Small intestine (tissue), 16 donors: ENCODE measurements at places on chromosomes 6 and 20.

DNA sequence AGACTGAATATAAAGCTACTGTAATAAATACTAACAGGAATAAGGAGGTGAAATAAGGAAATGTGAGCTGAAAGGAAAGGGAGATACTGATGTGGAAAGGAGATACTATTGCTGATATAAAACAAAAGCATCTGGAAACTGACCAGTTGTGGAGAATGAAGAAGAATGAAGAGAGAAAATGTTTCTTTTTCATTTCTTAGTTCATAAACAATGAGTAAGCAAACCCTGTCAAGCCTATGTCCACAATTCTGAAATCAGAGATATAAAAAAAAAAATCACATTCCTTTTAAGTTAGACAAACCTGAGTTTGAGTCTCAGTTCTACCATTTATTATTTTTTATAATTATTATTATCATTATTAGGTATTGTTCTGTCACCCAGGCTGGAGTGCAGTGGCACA lies 121.6 kb upstream of the GJE1 start:
- no peak overlapping the region for H3K27ac ChIP-seq
- H3K4me3 ChIP-seq = no peak overlapping the region
- no peaks in the 10 kb centered on the region for H3K36me3 ChIP-seq
- DNase-seq = no peak

DNA sequence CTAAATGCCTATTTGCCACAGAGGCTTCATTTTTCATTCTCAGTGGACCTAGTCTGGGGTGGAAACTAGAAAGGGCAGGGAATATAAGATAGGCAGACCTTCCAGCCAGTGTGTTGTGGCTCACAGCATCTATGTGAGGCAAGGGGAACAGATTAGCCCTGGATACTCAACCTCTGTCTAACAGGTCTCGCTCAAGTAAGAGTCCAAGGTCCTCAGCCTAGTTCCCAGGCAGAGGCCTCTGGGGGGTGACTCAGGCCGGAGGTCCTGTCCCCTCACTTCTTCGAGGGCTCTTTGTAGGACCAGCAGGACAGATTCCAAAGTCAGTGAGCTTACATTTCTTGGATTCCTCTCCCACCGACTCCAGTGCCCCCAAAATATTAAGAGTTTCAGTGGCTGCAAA lies 106.6 kb downstream of the ZMYND8 start:
- DNase-seq = peak; percentile 63
- H3K4me3 ChIP-seq = no peak overlapping the region
- no peaks in the 10 kb centered on the region for H3K27me3 ChIP-seq
- H3K4me1 ChIP-seq = no peaks in the 10 kb centered on the region
- no peak overlapping the region for H3K27ac ChIP-seq
- peaks cover 30% of the 10 kb centered on the region for H3K36me3 ChIP-seq

- H3K36me3 ChIP-seq = no peaks in the 10 kb centered on the region
- no peak overlapping the region for H3K4me3 ChIP-seq
- no peak for DNase-seq
- no peaks in the 10 kb centered on the region for H3K27me3 ChIP-seq
- no peak overlapping the region for H3K27ac ChIP-seq
- H3K4me1 ChIP-seq = no peaks in the 10 kb centered on the region
Observed at GRCh38 chr20:14223806-14224205, 113.6 kb downstream of the FLRT3 start.

- H3K4me3 ChIP-seq = no peak overlapping the region
- no peaks in the 10 kb centered on the region for H3K36me3 ChIP-seq
- no peak overlapping the region for H3K27ac ChIP-seq
- DNase-seq = peak; percentile 11
- H3K4me1 ChIP-seq = peaks cover 4% of the 10 kb centered on the region
Observed at GRCh38 chr6:134787261-134787877, 162.5 kb downstream of the ALDH8A1 start.

DNA sequence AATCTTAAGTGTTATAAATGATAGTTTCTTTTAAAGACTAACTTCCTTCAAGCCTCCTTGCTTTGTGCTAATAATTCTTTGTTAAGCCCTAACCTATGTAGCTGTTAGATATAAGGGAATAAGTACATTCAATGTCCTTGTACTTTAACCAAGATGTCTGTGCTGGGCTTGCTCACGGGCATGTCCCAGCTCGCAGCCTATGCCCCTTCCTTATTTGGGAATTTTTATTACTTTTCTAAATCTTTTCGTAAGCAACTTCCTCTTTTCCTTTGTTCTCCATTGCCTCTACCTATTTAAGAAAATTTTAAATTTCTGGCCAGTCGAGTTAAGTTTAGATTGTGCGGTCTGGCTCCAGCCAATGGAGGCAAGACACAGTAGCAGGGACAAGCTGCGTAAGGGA lies 26.0 kb upstream of the CDK19 start:
- no peaks in the 10 kb centered on the region for H3K4me1 ChIP-seq
- H3K27me3 ChIP-seq = no peaks in the 10 kb centered on the region
- DNase-seq = no peak
- H3K36me3 ChIP-seq = no peaks in the 10 kb centered on the region
- H3K27ac ChIP-seq = no peak overlapping the region

- no peaks in the 10 kb centered on the region for H3K27me3 ChIP-seq
- peak overlapping the region; percentile 15 for H3K27ac ChIP-seq
- H3K4me1 ChIP-seq = no peaks in the 10 kb centered on the region
- H3K4me3 ChIP-seq = no peak overlapping the region
Observed at GRCh38 chr20:44423480-44423879, 52.2 kb upstream of the TTPAL start.

DNA sequence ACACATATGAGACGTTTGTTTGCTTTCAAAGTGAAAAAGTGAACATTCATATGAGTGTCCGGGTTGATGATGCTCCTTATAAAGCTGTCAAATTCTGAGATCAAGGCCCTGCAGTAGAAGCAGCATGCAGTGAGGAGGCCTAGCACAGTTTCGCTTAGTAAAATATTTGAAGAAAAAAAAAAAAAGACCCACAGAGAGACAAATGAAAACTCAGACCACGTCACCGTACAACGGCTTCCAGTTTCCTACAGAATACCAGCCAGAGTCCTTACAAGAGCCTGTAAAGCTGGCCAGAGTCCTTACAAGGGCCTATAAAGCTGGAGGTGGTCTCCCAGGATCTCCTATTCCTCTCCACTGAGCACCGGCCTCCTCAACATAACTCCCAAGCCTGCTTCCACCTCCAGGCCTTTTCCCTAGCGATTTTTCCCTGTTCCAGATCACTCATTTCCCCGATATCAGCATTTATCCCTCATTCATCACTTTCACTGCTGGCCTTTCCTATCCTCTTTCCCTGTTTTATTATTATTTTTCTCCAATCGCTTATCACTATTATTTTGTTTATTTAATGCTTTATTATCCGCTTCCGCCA lies 1.5 kb upstream of the HMGN4 start:
- DNase-seq = peak; percentile 60
- H3K27me3 ChIP-seq = no peaks in the 10 kb centered on the region
- peak overlapping the region; percentile 91 for H3K4me3 ChIP-seq

DNA sequence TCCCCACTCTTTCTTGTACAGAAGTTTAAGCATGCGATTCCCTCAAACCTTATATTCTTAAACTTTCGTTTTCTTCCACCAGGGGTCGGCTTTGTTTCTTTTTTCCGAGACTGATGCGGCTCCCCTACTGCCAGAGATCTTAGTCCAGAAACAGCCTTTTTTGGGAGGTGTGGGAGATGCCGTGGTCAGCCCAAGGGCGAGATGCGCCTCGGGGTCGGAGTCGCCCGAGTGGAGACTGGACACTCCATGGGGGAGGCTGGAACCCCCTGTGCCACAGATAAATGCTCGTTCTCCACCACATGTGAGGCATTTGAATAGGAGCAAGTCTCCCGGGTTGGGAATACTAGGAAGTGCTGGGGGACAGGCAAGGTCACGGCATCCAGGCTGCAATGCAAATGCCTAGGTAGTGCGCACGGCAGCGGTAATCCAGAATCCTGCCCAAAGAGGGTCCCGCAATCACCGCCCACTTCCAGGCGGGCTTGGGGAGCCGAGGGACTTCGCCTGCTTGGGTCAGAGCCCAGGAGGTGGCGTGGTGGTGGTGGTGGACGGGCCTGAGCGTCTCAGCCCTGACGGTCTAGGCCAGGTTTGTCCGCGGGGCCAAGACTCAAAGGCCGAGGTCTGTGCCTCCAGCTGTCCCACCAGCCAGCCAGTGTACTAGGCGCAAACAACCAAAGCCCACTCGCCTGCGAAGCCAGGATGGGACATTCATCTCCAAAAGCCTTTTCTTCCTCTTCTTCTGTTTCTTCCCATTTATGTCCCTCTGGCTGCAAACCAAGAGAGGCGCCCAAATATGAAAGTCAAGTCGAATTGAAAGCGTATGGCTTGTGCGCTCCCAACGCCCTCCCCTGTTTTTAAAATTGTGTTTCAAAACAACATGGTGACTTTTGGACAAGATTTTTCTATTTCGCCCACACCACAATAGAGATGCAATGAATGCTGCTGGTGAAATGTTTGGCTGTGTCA lies 39.3 kb upstream of the OSTM1 start:
- H3K4me3 ChIP-seq = no peak overlapping the region
- H3K36me3 ChIP-seq = no peaks in the 10 kb centered on the region

DNA sequence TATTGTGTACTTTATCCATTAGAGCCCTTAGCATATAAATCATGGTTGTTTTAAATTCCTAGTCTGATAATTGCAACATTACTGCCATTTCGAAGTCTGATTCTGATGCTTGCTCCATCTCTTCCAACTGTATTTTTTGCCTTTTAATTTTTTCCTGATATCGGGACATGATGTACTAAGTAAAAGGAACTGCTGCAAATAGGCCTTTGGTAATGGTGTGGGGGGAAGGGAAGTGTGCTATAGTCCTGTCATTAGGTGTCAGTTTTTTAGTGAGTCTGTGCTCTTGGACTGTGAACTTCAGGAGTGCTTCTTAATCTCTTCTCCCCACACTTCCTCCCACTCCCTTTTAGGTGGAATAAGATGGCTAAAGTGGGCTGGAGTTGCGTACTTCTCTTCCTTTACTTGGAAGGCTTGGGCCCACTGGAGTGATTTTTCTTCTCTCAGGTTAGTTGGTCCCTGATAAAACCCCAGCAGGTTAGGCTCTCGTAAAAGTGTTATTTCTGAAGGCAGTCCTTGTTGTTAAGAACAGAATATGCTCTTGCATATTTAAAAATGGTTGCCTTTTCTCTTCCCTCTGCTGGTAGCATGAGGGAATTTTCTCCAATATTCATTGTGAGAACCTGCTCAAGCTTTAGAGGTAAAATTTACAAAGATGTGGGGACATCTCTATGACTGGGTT lies 18.1 kb downstream of the STXBP5 start:
- no peaks in the 10 kb centered on the region for H3K27me3 ChIP-seq
- H3K27ac ChIP-seq = peak overlapping the region; percentile 6
- peaks cover 3% of the 10 kb centered on the region for H3K36me3 ChIP-seq
- no peak overlapping the region for H3K4me3 ChIP-seq
- peaks cover 7% of the 10 kb centered on the region for H3K4me1 ChIP-seq

GRCh38 chr6:55937951-55938690 lies 62.7 kb upstream of the BMP5 start:
- H3K27ac ChIP-seq = no peak overlapping the region
- no peak for DNase-seq
- H3K36me3 ChIP-seq = no peaks in the 10 kb centered on the region
- no peaks in the 10 kb centered on the region for H3K27me3 ChIP-seq
- H3K4me1 ChIP-seq = no peaks in the 10 kb centered on the region
- no peak overlapping the region for H3K4me3 ChIP-seq

DNA sequence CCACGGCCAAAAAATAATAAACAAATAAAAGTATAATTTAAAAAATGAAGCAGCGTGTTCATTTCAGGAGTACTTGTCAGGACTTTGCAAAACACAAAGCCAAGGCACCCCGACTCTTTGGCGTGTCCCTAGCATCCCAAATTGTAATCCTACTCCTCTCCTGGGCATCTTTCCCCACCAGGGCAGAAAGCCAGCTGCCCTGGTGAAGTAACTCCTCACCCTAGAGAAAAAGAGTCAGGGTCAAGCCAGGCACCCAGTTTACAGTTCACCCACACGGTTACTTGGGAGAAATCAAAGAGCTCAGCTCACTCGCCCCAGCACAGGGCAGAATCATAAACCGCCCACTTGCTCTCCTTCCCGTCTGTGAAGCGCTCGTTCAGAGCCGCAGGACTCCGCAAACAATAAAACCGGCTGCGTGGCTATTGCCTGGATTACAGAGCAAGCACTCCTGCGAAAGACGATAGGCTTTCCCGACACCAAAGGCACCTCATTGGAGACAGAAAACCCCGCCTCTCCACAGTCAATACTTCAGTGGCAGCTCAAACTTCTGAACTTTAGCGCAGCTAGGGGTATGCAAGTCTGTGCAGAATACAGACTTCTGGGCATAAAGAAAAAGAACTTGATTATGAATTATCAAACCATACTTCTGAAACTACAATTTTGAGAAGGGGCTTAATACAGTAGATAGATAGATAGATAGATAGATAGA lies 73.0 kb upstream of the NHSL1 start:
- H3K4me1 ChIP-seq = no peaks in the 10 kb centered on the region
- H3K27me3 ChIP-seq = no peaks in the 10 kb centered on the region

GRCh38 chr6:49030251-49031020 lies 432.6 kb downstream of the MMUT start:
- no peak overlapping the region for H3K4me3 ChIP-seq
- no peaks in the 10 kb centered on the region for H3K4me1 ChIP-seq
- no peak overlapping the region for H3K27ac ChIP-seq
- no peaks in the 10 kb centered on the region for H3K36me3 ChIP-seq
- DNase-seq = no peak

GRCh38 chr6:25279748-25280343 lies 672 bp downstream of the CARMIL1 start:
- peak overlapping the region; percentile 94 for H3K4me3 ChIP-seq
- H3K4me1 ChIP-seq = no peaks in the 10 kb centered on the region
- no peaks in the 10 kb centered on the region for H3K27me3 ChIP-seq
- DNase-seq = peak; percentile 72
- no peaks in the 10 kb centered on the region for H3K36me3 ChIP-seq

DNA sequence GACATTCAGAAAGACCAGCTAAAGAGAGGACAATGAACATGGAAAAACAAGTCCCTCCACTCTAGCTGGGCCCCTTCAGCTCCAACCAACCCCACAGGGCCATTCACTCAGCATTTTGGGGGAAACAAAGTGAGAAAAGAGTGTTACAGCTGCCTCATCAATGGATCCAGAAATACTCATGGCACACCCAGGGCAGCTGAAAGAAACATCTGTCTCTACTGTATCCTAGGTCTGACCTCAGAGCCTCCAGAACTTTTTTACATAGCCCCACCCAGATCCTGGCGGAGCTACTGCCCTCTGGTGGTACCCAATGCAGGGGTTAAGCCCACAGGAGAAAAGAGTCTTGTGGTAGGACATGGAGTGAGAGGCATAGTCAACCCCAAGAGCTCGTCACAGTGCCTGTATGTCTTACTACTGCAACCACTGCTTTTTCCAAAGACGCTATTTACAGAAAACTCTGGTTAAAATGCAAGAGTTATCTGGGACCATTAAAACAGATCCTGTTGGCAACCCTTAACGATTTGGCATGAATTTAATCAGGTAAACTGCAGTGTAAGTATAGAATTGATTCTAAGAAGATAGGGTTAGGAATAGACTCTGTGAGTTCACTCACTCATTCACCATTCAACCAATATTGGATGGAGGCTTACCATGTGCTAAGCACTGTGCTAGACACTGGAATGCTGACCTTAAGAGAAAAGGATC lies 37.4 kb upstream of the FAM83C start:
- H3K4me3 ChIP-seq = no peak overlapping the region
- no peak overlapping the region for H3K27ac ChIP-seq
- H3K27me3 ChIP-seq = no peaks in the 10 kb centered on the region
